Right forelimb (tissue), 1 donor: ENCODE measurements at places on chromosomes 13 and 19.

- DNase-seq, result no peak
Observed at GRCh38 chr13:107347641-107348369, 779.9 kb upstream of the ARGLU1 start.

GRCh38 chr19:23817519-23817918 lies 58.8 kb upstream of the ZNF681 start:
- DNase-seq, result no peak

DNA sequence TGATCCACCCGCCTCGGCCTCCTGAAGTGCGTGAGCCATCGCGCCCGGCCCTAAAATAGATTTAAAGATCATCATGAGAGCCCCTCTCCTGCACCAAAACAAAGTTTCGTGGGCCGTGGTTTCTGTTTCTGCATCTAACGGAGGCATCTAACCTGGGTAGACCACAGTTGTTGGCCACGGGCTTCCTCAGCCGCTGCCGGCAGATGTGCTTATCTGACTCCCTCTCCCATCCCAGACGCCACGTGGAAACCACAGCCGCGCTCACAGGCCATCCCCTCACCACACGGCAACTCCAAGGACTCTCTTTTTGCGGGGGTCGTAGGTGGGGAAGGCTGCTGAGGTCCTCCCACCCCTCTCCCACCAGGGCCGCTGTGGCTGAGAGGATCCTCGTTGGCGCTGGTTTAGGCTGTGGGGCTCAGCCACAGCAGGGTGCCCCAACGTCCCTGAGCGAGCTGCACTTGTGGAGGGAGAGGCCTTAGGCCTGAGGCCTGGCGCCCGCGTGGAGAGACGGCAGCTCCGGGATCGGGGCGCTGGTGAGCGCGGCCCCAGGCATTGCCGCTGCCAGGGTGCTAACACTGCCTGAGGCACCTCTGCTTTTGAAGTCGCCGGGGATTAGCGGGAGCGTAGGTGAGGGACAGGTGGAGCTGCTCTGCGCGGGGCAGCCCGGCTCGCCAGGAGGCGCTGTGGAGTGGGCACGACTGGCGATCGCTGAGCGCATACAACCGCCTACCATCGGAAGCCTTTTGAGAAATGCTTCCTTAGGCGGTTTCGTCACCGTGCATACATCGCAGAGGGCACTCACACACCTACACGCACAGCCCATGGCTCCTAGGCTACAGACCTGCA lies 8.9 kb downstream of the ZSCAN1 start:
- DNase-seq, result no peak

DNA sequence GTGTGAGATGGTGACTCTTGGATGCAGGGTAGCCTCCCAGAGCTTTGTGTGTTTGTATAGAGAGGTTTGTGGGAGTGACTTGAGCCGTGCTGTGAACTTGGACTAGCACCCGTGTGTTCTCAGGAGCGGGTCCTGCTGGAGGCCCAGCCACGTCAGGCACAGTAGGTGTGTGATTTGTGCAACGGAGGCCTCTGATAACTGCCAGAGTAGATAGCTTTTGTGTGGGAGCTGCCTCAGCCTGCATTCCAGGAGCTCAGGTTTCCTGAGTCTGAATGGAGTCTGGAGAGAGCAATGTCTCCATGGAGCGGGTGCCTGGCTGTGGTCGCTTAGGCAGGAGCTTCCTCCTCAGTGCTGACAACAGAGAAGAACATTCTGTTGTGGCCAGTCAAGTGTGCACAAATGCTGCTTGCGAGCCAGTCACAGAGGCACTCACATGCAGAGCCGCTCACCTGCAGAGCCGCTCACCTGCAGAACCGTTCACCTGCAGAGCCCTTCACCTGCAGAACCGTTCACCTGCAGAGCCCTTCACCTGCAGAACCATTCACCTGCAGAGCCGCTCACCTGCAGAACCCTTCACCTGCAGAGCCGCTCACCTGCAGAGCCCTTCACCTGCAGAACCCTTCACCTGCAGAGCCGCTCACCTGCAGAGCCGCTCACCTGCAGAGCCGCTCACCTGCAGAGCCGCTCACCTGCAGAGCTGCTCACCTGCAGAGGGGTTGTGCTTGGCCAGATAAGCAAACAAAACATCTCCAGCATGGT lies 32.6 kb downstream of the TFDP1 start:
- DNase-seq, result no peak

GRCh38 chr19:13078897-13079541 lies 23.6 kb downstream of the LYL1 start:
- DNase-seq, result no peak

GRCh38 chr19:13100841-13101589 lies 1.6 kb downstream of the LYL1 start:
- no peak for DNase-seq
